ENCODE measurements at places on chromosomes 11 and 22.

GRCh38 chr22:23553924-23554870, 25.9 kb downstream of the IGLL1 start:
- no peak for DNase-seq

GRCh38 chr11:95692526-95693260, 96.9 kb downstream of the FAM76B start:
- no peak for DNase-seq

DNA sequence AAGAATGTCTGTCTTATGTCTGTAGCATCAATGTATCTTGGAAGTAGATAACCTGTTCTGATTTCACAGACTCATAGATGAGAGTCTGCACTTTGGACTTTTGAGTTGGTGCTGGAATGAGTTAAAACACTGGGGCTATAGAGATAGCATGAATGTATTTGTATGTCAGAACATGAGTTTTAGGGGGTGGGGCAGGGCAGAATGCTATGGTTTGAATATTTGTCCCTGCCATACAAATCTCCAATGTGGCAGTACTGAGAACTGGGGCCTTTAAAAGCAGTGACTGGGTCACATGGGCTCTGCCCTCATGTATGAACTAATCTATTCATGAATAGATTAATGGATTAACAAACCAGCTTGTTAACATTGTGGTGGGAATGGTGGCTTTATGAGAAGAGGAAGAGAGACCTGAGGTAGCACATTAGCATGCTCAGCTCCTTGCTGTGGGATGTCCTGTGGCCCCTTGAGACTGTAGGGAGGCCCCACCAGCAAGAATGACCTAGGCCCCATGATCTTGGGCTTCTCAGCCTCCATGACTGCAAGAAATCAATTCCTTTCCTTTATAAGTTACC, 15.5 kb upstream of the OR52K1 start:
- DNase-seq: no peak

GRCh38 chr11:27348340-27348873, 14.6 kb downstream of the CCDC34 start:
- no peak for DNase-seq

GRCh38 chr11:103325686-103326069, 216.5 kb downstream of the DYNC2H1 start:
- no peak for DNase-seq

GRCh38 chr11:10413268-10413667, 41.8 kb upstream of the AMPD3 start:
- peak; percentile 78 for DNase-seq

DNA sequence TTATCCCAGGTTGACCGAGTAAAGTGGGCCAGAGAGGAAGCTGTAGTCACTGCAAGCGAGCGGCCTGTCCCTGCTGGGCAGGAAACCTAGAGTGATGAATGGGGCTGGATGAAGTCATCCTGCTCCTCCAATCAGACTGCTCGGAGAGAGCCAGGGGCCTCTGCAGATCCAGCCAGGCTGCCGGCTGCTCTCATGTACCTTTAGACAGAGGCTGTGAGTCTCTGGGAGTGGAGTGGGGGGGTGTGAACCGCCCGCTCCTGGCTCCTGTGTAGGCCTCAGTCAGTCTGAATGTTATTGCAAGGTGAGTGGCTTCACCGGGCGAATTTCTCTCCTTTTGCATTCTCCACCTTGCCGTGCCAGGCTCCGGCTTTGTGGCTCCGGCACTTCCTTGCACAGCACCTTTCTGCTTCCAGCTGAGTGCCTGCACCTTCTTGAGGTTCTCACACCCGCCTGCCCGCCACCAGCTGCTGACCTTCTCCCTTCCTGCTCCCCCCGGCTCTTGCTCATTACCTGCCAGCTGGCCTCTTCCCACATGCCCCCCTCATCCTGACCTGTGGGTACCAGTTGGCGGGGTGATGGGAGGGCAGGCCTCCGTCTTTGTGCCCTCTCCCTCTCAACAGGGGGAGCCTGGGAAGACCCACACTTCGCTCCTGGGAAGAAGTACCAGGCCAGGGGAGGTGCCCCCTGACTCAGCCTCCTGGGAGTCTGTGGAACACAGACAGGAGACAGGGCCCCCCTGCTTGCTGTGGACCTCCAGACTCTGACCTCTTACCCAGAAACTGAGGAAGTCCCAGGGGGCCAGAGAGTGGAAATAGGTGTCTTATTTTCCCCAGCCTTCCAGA, 79.9 kb downstream of the GRAMD1B start:
- no peak for DNase-seq

GRCh38 chr22:48594016-48594756, 1233.5 kb downstream of the BRD1 start:
- no peak for DNase-seq

DNA sequence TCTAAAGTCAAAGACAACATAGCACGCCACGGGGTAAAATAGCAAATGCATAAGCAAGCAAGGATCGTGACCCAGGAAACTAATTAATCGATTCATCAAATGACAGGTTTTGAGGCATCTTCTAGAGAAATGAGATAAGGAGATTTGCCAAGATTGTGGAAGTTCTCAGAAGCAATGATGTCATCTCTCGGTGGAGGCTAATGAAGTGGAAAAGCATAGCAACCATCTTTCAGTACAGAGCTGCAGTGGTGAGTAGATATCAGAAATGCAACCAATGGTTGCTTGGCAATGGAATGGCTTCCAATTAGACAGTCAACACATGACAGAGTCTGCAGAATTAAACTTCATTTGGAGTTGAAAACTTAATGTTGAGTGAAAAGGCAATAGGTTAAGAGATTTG, 116.0 kb downstream of the KIRREL3 start:
- DNase-seq: no peak

DNA sequence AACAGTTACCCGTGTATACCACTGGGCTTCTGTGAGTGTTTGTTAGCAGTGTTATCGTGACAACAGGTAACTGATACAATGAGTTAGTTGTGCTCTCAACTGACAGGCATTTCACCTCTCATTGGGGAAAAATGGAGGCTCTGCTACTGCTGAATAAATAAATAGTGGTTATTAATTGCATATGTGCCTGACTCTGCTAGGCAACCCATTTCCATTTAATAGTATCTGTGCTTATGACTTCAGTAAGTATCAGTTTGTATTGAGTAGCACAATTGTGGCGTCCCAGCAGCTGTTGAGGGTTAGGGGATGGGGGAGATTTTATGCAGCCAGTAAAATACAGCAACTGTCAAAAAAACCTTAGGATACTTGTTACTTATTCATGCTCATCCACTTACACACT, 123.4 kb upstream of the SEZ6L start:
- DNase-seq: no peak

DNA sequence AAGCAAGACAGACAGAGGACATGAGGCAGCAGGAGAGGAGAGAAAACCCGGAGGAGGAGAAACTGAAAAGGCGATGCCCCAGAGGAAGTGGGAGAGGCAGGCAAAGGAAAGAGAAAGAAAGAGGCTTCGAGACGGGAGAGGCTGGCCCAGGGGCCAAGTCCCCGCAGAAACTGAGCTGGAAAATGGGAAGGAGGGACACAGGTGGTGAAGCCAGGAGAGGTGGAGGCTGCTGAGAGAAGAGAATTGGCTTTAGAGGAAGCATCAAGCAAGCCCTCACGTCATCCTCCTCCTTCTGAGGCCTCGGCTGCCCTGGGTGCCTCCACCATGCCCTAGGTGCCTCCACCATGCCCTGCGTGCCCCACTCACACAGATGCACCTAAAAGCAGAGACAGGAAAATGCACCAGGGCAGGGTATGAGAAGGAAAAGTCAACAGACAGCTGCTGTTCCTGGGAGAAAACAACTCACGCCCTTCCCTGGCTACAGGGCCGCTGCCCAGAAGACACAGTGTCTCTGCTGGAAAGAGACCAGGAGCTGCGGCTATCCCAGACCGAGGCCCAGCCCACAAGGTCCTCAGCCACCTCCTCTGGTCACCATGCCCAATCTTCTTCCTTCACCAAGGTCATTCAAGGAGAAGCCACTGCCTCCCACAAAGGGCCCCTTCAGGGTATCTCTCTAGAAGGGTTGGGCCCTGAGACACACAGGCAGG, 14.3 kb downstream of the FXYD6 start:
- DNase-seq: no peak

DNA sequence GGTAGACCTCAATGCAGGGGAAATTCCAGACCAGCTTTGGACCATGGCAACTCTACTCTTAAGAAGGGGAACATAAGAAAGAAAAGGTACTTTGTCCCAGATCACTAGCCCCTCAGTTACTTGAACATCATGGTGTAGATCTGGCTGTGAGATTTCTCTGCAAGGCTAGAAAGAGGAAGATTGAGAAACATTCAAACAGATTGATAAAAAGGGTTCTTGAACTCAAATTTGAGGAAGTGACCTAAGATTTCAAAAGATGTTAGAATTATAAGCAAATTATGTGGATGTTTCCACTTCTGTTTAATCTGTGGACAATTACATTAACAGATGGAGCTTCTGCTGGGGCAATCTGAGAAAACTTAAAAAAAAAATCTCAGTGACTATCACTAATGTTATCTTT, 21.8 kb upstream of the UPB1 start:
- DNase-seq: peak; percentile 80

DNA sequence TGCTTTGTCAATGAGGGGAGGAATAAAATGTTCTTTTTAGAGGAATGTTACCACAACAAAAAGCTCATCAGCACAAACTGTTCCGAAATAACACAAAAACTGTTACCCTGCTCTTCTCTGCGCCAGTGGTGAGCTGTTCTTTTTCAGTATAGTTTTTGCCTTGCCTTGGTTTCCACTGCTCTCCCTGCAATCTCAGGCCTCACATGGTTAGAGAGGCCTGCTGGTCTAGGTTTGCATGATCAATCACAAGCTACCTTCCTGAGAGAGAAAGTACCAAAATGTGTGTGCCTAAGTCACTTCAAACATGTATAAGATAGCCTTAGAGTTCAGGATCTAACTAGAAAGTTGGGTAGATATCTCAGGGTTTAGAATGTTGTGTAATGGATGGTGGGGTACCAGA, 114.6 kb downstream of the STIM1 start:
- no peak for DNase-seq

DNA sequence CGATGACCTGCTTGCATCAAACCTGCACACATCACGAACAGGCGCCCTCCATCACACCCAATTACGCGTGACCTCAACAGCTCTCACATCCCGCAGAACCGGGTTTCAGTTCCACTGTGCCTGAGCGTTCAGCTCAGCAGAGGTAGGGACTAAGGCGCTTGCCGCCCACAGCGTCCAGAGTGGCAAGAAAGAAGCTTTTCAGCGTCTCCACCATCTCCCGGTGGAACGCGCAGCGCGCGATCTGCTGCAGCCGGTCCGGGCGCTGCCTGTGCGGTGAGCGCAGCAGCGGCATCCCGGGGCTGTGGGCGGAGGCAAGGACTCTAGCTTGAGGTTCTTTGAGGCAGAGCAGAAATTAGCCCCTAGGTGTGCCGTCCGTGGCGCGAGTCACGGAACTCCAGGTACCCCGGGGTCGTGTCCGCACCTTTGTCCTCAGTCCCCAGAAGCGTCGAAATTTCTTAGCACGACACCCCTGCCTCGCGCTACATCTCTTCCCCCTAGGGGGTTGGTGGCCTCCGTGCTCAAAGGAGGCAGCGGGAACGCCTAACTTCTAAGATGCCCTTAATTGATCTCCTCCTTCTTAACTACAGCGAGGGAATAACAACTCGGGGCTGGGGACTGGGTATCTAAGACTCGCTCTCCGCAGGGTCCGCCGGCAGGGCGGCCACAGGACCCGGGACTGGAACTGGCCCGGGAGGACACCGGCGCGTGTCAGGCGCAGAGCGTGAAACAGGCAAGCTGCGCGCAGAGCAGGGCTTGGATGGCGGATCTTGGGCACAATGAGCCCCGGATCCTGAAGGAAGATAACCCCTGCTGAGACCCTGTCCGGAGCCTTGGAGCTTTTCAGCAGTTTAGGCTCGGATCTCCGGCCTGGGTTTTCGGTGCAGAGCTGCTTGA, 1.7 kb upstream of the CALCA start:
- DNase-seq: no peak

DNA sequence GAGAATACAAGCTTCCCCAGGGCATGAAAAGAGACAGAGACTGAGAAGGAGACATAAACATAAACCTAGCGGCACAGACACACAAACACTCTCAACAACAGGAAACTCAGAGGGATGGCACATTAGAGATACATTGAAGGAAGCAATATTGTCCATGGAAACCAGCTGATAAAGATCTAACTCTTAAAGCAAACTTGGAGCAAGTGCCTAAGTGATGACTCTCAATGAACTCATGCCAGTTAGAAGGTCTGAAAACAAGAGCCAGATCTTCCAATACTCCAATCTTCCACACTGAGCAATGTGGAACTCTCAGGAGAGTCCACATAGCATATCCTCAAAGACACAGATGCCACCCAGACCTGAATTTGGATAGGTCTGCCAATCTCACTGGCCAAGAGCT, 168.8 kb upstream of the ISX start:
- no peak for DNase-seq

- DNase-seq: peak; percentile 15
Measured at GRCh38 chr11:57276971-57277675, 40.1 kb upstream of the APLNR start.

DNA sequence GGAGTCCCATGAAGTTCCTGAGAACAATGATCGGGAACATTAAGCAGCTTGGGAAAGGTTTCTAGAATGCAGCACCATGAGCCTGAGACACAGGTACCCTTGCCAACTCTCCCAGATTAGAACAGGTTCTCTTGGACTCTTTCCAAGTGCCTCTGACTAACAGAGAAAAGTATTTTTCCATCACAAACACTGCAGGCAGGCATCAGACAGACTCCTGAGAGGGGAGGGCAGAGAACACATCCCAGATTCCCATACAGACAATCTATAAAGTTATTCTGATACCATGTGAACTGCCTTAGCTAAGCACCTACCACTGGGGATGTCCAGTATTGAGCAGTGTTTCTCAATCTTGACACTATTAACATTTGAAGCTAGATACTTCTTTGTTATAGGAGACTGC, 27.3 kb downstream of the SERGEF start:
- no peak for DNase-seq

DNA sequence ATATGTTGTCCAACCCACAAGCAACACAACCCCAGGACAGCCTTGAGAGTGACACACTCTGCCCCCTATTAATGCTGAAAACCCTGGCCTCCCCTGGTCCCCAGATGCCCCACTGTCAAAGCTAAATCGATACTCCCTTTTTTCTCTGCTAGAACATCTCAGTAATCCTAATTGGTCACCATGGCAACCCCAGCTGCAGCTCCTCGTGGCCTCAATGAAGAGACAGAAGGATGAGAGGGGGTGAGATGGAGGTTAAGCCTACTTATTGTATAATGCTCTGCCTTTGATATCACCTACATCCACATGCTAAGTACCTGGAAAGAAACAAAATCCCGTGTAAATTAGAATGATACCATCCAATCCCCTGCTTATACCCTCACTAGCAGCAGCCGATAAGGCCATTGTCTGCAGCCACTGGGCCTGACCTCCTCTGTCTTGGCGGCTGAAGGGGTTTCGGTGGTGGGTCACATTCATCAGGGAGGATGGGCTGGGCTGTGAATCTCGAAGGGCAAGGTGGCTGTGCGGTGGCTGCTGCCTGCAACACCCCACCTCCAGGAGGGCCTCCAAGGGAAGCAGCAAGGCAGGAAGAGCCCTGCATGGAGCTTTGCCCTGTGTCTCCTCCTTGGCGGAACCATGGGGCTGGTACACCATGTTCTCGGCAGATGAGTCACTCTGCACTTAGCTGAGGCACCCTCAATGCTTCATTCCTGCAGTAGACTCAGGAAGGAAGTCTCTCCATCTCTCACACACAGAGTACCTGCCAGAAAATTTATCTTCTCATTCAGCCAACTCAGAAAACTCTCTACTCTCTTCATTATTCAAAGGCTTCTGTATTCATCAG, 399.5 kb downstream of the BUD13 start:
- no peak for DNase-seq

- DNase-seq: no peak
Measured at GRCh38 chr22:43408009-43408408, 3.8 kb upstream of the MPPED1 start.

- no peak for DNase-seq
Measured at GRCh38 chr11:125111001-125111342, 454 bp downstream of the TMEM218 start.

All from suppressor macrophage (primary cell).